ENCODE measurements at places on chromosomes 4 and X. TPM values are rescaled to one million over a fixed set of nuclear protein-coding genes. Genes with fewer than 3 reads are reported as not detected.

Gene ZNF732
- polyA plus RNA-seq = not detected

Gene CYTL1
- 0.36 TPM for polyA plus RNA-seq

Gene AMTN
- not detected for polyA plus RNA-seq

Gene CXorf38
- 10.3 TPM for polyA plus RNA-seq
